Stimulated activated CD4-positive, alpha-beta T cell treated with anti-CD3 and anti-CD28 coated beads, Interleukin-12 subunit alpha, Interleukin-12 subunit beta, amount 100 ng/mL, for 4 hours (primary cell): ENCODE measurements at places on chromosomes 5 and 9.
A peak's percentile ranks its signal among the peaks of the same experiment; 100 is the strongest.

- no peak for DNase-seq
Observed at GRCh38 chr9:110928599-110928998, 109.7 kb downstream of the LPAR1 start.

GRCh38 chr5:39015743-39016586 lies 58.2 kb downstream of the RICTOR start:
- DNase-seq = no peak

DNA sequence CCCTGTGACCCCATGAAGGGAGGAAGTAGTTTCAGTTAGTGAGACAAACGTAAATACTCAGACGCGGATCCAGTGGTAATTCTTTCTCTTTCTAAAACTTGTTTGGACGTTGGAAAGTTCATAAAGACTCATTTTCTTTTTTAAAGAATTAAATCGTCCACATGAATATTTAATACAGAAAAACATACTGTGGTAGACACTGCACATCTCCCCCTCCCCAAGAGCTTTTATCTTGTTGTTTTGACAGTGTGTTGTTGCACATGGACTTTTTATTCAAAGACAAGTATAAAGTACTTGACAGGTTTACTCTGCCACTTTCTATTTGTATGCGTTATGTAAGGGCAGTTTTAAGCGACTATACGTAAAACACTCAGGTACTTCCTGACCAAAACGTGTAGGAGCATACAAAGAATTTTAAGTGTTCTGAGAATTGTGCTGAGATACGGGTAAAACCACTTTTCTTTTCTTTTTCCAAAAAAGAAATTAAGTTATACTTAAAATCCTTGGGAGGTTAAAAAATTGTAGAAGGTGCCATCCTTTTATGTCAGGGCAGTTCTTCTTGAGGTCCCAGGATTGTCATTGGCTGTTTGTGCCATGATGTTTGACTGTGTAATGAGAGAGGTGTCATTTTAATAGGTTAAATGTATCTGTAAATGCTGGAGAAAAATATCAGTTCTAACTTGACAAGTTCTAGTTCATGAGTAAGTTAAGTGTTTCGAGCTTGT lies 1.3 kb downstream of the NIPBL start:
- DNase-seq = no peak

DNA sequence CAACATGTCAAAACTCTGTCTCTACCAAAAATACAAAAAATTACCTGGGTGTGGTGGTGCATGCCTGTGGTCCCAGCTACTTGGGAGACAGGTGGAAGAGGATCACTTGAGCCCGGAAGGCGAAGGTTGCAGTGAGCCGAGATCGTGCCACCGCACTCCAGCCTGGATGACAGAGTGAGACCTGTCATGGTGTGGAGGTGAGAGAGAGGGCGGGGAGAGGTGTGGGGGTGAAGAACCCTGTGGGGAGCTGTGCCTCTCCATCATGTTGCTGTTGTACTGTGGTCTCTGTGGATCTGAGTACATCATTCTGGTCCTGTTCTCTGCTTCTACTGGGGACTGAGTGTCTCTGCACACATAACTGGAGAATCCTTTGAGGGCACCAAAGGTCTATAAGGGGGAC lies 11.3 kb upstream of the SLC34A1 start:
- no peak for DNase-seq

DNA sequence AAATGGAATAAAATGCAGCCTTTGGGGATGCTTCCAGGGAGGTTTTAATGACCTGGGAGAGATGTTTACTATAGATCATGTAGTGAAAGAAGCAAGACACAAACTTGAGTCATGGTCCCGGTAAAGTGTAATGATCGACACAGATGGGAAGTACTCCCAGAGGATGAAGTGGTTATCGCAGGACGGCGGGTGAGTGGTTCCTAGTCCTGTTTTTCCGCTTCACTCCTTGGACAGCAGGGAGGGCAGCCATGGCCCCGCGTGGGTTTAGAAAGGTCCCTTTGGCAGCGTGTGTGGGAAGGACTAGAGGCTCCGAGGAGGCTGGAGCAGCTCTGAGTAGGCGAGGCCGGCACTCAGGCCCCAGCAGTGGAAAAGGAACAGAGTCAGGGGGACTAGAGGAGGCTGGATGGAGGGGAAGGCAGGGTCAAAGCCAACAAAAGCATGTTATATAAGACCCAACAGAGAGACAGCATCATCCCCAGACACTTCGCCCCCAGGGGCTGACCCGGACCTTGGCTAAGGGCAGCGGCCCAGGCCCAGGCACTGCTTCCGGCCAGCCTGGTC lies 49.2 kb upstream of the STXBP1 start:
- no peak for DNase-seq

DNA sequence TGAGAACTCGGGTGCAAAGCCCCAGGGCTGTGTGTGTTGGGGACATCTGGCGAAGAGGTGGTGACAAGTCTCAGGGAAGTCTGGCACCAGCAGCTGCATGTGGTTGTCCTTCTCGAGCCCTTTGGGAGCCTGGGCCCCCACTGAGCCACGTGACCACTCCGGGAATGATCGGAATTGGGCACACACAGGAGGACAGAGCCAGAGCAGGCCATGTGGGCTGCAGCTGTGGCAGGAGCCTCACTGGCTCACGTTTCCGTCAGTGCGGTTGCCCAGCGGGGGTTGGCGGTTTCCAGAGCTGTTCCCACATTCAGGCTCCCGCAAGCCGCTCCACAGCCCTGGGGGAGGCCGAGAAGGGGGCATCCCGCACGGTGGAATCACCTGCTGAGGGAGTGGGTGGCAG lies 6.8 kb upstream of the CEL start:
- no peak for DNase-seq

- DNase-seq = no peak
Observed at GRCh38 chr5:160423099-160423498, 1.4 kb downstream of the PTTG1 start.

DNA sequence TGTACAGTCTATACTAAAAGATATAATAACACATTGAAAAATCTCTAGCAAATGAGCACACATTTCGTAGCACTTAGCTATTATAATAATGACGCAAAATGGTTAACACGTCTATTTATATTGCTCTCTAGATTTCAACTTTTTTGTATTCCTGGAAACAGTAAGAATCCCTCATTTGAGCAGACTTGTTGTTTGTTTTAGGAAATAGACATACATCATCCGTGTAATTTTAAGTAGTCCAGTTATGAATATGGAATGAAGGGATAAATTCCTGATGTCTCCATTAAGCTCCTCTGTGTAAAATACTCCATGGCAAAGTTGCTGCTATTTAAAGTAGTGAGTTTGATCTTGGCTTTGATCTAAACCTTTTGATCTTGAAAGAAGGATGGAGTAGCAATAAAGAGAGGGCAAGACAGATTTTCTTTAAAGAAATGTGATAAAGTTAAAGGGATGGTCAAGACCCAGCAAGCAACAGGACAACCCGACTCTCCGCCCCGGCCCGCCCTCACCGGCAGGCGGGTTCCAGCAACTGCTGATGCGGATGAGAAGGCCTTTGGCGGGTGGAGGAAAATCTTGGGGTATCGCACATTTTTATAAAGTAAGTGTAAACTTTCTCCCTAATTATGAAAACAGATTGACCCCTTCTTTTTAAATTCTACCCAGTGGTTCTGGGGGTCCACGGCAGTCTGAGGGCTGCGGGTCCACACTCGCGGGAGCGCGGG lies 277.4 kb downstream of the AOPEP start:
- DNase-seq = peak; percentile 10

DNA sequence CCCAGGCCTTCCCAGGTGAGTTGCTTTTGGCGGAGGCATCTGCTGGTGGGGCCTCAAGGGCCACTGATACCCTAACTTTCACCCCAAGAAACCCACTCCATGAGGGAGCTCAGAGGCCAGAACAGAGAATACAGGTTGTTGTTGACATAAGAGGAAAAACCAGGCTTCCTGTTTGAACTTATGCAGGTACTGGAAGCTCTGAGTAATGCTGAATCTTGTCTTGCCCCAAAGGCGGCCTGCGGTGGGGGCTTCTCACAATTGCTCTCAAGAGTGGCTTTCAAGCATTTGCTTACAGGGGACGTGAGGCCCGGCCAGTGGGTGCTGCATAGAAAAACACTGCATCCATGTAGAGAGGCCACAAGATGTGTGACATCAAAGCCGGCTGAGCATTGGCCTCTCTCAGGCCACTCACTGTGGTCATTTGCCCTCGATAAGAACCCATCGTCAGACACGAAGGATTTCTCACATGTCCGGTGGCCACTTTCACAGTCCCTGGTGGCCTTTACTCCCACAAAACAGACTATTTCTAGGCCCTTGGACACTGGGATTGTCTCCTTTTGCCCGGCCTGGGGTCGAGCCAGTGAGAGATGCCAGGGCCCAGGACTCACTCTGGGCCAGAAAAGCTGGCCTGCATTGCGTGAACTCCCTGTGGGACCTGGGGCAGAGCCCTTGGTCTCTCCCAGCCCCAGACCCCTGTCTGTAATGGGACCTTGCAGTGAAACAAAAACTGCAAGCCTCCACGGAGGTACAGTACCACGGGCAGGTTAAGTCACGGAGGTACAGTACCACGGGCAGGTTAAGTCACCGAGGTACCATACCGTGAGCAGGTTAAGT lies 34.5 kb upstream of the TCF7 start:
- DNase-seq = peak; percentile 61

DNA sequence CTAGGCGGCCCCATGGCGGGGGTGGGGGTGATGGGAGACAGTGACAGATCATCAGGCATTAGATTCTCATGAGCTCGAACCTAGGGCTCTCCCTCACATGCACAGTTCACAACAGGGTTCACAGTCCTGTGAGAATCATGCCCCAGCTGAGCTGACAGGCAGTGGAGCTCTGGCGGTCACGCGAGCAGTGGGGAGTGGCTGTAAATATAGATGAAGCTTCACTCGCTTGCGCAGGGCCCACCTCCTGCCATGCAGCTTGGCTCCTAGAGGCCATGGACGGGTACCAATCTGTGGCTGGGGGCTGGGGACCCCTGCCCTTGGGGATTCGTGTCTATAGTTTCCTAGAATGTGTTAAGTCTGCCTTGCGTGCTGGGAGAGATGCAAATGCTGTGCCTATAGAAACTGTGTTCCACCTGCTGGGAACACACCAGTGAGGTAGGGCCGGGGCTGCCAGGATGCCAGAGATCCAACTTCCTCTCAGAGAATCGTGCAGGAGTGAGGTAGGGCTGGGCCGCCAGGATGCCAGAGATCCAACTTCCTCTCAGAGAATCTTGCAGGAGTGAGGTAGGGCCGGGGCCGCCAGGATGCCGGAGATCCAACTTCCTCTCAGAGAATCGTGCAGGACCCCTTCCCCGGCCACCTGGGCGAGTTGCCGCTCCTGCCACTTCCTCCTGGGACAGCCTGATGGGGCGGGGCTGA lies 14.1 kb upstream of the EXOC3 start:
- no peak for DNase-seq

- no peak for DNase-seq
Observed at GRCh38 chr9:7360513-7360912, 439.1 kb downstream of the DMAC1 start.
